ENCODE measurements at places on chromosomes 5 and 9.

- DNase-seq: no peak
These were observed 1817.2 kb upstream of the CDH9 start for GRCh38 chr5:28855626-28856025.

GRCh38 chr5:35815089-35815936 is 41.4 kb upstream of the IL7R start:
- DNase-seq: no peak

DNA sequence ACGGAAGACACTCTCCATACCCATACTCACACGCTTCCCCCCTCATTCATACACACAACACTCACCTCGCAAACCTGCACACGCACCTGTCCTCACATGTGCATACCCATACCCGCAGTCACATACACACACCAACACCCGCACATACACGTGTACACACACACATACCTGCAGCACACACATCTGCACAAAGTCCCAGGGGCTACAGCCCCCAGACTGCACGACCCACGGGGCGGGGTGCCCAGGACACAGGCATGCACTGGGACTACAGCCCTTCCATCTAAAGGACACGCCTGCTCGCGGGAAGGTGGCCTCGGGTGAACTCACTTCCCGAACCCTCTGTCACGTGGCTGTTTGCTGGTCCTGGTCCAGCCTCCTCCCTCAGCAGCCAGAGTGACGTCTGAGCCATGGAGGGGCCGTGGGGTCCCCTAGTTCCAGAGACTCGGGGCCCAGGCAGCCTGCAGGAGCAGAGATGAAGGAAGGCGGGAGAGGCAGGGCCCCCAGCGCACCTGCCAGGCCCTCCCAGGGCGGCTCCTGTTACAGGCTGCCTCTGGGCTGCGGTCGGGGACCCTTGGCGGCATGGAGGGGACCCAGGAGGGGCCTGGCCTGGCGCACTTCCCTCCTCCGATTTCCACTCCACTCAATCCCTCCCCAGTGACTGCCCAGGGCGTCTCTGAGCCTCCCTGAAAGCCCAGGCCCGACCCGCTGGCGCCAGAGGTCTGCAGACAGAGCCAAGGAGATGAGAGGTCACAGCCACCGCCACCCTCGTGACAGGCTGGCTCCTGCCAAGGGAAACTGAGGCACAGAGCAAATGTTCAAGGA is 8.1 kb downstream of the SLC12A7 start:
- DNase-seq: no peak

GRCh38 chr5:99973779-99974178 is 561.4 kb upstream of the FAM174A start:
- DNase-seq: no peak

- DNase-seq: no peak
These were observed 23.0 kb downstream of the FRRS1L start for GRCh38 chr9:109143881-109144562.

DNA sequence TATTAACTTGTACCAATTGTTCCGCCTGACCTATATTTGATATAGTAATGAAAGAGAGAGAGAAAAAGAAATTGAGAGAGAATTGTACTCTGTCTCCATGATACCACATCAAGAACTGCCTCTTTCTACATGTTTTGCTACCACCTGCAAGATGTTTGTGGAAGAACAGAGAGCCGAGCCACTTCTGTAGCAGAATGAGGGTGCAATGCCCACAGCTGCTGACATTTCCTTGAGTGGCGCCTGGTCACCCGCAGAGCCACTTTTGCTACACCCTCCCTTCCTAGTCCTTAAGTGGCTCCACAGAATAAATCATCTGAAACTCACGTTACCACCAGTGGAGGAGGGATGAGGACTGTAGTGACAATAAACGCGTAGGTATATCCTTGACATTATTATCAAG is 17.1 kb upstream of the FAM81B start:
- DNase-seq: no peak

- DNase-seq: no peak
These were observed 2.1 kb downstream of the SH2D3C start for GRCh38 chr9:127776195-127776923.

- no peak for DNase-seq
These were observed 39.2 kb downstream of the SHC3 start for GRCh38 chr9:89139455-89139854.

DNA sequence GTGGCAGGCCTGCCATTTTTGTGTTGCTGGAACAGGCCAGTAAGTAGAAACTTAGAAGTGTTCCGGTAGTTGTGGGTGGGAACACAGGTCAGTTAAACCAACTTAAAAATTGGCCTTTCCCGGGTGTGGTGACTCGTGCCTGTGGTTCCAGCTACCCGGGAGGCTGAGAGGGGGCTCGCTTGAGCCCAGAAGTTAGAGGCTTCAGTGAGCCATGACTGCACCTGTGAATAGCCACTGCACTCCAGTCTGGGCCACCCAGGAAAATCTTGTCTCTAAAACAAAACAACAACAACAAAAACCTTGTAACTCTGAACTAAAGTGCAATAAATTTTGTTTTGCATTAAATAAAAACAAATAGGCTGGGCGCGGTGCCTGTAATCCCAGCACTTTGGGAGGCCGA is 1.4 kb upstream of the NHP2 start:
- no peak for DNase-seq

DNA sequence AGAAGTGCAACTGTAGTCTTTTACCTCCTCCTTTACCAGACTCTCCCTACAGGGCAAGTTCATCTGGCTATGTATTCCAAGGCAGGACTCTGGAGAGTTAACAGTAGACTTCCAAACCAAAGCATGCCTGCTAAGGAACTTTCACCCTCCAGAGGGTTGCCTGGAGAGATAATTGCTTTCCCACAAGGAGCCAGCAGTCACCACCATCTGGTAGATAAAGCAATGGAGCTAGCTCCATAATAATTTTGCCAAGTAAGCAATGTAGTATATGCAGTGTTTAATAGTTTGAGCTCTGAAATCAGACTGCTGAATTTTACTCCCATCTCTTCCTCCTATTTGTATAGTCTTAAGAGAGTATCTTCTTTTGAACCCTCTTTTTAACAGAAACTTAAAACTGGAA is 566.8 kb upstream of the PTGER4 start:
- no peak for DNase-seq

DNA sequence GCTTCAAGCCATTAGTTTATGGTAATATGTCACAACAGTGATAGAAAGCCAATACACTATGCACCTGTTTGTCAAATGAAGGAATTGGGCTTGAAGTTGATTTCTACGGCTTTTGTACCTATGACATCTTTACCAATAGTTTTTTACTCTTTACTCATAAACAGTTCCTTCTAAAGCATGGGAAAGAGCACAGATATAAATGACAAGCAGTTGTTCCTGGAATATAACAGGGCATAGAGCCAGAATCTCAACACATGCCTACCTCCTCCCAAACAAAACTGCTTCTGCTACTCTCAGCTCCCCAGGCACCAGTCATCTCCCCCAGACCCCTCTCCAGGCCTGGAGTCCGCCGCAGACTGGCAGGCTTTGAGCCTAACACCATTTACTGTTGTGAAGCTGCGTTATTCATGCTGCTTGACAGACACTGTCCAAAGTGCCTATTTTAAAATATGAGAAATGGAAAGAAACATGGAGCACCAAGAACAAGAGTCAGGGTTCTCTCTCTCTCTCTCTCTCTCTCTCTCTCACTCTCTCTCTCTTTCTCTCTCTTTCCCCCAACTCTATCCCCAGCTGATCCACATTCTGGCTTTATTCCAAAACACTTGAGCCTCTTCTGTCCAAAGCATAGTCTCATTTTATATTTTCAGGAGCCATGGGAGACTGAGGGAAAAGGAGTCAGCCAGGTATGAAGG is 111.6 kb downstream of the ADRB2 start:
- no peak for DNase-seq

DNA sequence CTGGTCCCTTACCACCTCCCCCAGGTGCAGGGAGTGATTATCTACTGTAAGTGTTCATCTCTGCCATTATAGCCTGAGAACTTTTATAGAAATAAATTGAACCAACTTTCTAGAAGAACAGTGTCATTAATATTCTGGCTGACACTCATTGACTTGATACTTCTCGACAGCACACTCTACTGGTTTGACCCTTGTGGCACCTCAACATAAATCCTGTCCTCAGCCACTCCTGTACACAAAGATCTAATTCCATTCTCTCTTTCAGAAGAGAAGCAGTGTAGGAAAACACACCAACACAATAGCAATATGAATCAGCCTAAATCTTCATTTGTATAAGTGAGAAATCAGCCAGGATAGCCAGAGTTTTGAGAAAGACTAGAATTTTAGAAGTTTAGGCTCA is 417.7 kb downstream of the TAF11L14 start:
- no peak for DNase-seq

GRCh38 chr5:52996979-52997378 is 7.8 kb downstream of the ITGA2 start:
- DNase-seq: no peak

- DNase-seq: no peak
These were observed 417.4 kb downstream of the GABRG2 start for GRCh38 chr5:162484986-162485385.

- DNase-seq: no peak
These were observed 258.3 kb upstream of the ADAMTSL1 start for GRCh38 chr9:18215626-18216025.

All from H1 (cell line).